GM19239 (cell line): ENCODE measurements at places on chromosomes 11 and 22.

DNA sequence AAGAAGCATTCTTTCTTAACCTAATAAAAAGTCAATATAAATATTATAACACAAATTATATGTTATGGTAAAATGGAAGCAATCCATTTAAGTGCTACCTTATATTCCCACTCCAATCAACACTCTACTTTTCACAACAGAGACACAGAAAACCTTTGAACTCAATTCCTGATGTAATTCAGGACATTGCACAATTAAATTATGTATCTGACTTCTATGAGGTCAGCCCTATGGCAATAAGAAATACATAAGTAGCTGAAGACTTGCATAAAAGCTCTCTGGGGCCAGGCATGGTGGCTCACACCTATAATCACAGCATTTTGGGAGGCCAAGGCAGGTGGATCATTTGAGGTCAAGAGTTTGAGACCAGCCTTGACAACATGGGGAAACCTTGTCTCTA is 6.8 kb downstream of the OR4D10 start:
- no peak for DNase-seq

DNA sequence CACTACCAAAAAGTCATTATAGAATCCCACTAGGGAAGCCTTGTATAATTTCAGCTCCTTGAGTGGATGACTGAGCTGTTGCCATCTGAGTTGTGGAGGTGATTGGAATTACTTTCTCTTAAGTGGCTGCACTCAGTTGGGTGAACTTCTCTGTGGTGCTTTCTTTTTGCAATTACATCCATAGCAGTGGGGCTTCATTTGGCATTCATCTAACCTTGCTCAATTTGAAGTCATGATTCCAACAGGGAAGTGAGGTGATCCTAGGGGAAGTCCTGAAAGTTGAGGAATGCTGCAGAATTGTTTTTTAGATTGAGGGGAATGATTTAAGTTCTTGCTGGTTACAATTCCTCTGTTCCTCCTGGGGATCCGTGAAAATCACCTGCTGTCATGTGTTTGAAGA is 39.6 kb downstream of the ARHGAP42 start:
- DNase-seq = no peak

GRCh38 chr11:75771646-75772410 is 3.2 kb downstream of the DGAT2 start:
- DNase-seq = no peak

DNA sequence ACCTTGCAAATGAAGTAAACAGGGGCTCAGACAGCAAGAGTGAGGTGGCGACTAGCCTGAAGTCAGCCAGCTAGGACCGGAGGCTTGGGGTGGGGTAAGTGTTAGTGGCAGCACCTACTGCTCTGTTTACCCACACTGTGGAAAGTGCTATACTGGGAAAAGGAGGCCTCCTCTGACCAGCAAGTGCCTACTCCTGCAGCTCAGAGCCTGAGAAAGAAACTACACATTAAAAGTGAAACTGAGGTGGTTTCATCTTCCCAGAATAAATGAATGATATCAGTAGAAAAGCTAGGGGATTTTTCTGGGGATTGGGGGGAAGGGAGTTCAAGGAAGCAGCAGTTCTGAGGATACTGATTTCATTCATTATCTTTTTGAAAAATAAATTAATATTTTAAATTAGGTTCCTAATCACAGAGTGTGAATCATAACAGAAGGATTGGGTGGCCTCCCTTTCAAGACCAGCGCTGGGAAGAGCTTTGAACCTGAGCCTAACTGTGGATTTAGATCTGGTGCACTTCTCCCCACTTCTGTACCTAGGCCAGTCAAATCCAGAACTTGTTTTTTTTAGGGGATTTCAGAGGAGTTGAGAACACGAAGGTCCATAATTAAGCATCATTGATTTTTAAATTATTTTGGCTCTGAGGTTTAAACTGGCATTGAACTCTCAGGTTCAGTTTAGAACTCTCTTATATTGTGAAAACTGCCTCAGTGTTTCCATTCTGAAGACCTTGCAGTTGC is 48.1 kb upstream of the GRAMD1B start:
- DNase-seq = no peak

DNA sequence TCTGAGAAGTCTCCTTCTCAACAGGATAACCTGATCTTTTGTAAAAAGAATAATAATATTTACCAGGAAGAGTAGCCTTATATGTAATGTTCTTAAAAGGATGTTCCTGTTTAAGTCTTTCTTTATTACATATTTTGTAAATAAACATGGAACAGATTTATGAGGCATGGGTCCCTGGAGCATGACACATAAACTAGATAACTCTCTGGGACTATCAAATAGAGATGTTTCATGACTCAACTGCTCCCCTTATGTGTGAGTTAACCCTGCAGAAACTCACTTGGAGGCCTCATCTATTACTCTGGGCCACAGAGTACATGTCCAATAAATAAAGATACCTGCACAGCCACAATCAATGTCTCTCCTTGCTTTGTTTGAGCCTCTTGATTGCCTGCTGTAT is 64.6 kb downstream of the GDPD4 start:
- no peak for DNase-seq

GRCh38 chr11:106585061-106585460 is 433.2 kb downstream of the GUCY1A2 start:
- no peak for DNase-seq

DNA sequence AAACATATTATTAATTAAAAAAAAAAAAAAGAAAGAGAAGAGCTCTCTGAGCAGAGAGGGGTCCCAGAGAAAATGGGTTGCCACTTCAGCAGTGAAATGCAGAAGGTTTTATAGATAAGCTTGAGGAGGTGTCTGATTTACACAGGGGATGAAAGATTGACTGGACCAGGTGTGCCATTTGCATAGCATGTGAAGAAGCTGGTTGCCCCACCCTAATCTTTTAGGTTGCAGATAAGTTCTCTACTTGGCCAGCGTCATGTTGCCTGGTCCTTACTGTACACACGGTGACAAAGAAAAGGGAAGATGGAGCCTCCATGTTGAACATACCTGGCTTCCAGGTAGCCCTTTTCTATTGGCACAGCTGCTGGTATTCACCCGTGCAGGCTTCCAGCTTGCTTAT is 41.4 kb downstream of the MS4A2 start:
- DNase-seq = no peak

- DNase-seq = no peak
Observed at GRCh38 chr22:44994399-44995104, 15.3 kb downstream of the PHF21B start.

DNA sequence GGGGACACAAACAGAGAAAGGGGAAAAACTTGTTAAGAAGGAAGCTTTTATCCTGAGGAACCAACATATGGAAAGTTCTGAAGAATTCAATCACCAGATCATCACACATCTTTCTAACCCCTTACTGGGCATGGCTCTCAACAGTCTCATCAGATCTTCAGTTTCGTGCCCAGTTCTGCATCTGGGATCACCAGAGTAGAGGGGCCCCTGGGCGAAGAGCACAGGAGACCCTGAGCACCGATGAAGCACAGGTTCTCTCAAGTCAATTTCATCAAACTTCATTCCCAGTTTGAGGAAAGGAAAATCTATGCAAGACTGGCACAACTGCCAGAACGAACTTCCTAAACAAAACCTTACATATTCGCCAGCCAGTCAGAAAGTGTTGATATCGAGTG is 8.5 kb upstream of the PYGM start:
- DNase-seq = no peak

- DNase-seq = no peak
Observed at GRCh38 chr11:108853864-108854263, 189.0 kb downstream of the DDX10 start.
